ENCODE measurements at places on chromosomes 13 and 19.

DNA sequence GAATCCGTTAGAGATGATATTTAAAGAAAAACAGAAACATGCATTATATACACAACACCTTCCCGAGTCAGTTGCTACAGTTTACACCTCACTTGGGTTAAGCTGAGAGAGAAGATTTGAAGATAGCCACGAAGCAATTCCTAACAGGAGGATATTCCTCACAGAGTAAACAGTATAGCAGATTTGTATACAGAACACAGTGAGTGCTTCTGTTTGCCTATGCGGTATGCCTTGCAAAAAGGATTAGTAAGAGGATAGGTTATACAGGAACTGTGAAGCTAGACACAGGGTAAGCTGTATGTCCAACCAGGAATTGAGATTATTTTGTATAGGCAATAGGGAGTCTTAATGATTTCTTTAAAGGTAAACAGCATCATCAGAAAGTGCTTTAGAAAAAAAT lies 471.8 kb downstream of the LIG4 start:
- no peak for DNase-seq

- no peak for DNase-seq
These were observed 18.7 kb downstream of the ACTN4 start for GRCh38 chr19:38665950-38666662.

GRCh38 chr13:91896547-91896946 lies 498.1 kb downstream of the GPC5 start:
- no peak for DNase-seq

GRCh38 chr13:85377783-85378182 lies 421.4 kb downstream of the SLITRK6 start:
- no peak for DNase-seq

GRCh38 chr19:10535613-10536012 lies 8.1 kb upstream of the ATG4D start:
- no peak for DNase-seq

GRCh38 chr19:54875506-54875905 lies 1.5 kb downstream of the FCAR start:
- DNase-seq, result no peak

- DNase-seq, result no peak
These were observed 984.8 kb upstream of the MIR17HG start for GRCh38 chr13:90362707-90363106.

GRCh38 chr13:44063881-44064280 lies 184.2 kb downstream of the LACC1 start:
- DNase-seq, result no peak

DNA sequence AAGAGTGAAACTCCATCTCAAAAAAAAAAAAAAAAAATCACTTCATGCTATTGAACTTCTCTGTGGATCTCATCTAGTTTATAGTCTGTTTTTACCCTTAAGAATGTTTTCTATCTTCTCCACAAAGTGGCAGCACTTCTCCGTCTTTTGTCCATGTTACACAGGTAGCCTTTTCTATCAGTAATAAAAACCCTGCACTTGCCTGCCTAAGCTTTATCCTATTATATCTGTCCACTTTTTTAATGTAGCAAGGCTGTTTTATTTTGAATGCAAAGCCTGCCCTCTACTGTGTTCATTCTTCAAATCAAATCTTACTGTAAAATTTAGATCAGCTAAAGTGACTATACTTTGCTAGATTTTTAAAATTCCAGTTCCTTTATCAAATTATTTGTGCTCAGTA lies 124.0 kb downstream of the STOML3 start:
- DNase-seq, result no peak

GRCh38 chr13:80558074-80558473 lies 217.1 kb upstream of the SPRY2 start:
- DNase-seq, result no peak

DNA sequence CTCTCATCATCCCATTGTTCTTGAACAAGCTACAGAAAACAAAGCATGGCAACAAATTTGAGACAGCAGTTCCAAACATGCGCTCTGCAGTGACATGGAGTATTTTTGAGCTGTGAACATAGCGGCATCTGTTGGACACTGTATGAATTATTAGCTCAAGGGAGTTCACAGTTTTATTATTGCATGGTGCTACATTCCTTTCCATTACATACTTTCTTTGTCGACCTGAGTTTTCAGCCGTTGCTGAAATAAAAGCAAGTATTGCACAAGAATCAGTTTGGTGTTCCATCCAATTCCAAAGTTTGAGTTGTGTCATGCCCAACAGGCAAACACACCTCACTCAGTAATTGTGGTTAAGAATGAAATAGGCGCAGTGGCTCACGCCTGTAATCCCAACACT lies 30.1 kb upstream of the METTL21C start:
- no peak for DNase-seq

DNA sequence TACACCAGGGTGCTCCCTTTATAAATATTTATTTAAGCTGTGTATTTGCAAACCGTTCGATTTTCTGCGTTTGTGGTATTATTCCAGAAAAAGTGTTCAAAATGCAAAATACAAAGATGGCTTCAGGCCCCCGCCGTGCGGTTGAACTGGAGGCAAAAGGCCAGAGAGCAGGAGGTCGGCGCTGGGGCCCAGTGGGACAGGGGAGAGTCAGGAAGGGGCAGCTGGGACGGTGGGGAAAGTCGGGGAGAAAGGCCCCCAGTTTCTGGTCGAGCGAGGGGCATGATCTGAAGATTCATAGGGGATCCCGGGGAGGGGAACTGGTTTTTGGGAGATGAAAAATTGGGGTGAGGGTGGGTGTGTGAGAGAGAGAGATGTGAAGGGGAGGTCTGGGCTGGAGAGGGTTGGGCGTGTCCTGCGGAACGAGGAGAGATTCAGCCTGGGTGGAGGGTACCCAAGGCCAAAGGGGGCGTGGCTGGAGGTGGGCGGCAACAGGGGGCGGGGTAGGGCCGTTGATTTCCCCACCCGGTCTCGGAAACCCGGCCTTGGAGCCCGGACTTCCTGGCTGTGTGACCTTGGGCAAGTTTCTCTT lies 678 bp downstream of the ISOC2 start:
- DNase-seq, result no peak

GRCh38 chr19:29845574-29846176 lies 33.9 kb downstream of the CCNE1 start:
- no peak for DNase-seq

DNA sequence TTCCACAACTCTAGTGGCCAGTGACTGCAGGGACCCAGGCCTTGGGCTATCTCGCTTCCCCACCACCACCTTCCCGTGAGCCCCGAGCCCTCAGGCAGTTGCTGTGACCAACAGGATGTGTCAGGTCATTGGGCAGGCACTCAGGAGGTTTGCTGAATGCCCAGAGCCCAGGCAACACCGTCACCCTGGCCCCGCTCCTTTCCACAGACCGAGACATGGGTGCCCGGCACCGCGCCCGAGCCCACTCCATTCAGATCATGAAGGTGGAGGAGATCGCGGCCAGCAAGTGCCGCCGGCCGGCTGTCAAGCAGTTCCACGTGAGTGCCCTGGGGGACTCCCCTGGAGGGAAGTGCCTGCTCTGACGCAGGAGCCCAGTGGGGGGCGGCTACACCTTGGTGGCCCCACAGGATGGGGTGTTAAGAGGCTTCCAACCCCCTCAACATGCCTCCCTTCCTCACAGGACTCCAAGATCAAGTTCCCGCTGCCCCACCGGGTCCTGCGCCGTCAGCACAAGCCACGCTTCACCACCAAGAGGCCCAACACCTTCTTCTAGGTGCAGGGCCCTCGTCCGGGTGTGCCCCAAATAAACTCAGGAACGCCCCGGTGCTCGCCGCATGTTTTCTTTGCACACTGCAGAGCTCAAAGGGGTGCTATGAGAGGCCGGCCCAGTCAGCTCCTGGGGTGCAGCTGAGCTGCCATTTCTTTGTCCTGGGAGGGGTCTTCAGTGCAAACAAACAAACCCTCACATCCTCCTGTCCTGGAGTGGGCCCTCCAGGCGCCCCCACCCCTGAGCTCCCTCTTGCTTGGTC lies 3.2 kb downstream of the RPL18A start:
- no peak for DNase-seq

DNA sequence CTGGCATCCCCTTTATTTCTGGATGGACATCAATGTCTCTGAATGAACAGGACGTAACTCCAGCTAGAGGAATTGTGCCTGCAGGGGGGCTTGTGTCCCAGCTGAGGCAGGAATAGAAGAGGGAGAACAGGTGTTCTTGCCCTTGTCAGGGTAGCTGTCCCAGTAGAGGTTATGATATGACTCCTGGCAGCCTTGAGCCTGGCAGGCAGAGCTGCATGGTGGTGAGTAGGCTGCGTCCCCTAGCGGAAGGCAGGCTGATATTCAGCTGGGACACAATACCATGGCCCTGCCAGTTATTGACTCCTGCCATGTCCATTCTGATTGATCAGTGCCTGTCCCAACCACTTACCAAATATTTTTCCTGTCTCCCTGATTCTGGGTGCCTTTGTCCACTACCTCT lies 197.2 kb downstream of the RAP2A start:
- no peak for DNase-seq

- no peak for DNase-seq
These were observed 1558.5 kb downstream of the EFNB2 start for GRCh38 chr13:104976986-104977385.

DNA sequence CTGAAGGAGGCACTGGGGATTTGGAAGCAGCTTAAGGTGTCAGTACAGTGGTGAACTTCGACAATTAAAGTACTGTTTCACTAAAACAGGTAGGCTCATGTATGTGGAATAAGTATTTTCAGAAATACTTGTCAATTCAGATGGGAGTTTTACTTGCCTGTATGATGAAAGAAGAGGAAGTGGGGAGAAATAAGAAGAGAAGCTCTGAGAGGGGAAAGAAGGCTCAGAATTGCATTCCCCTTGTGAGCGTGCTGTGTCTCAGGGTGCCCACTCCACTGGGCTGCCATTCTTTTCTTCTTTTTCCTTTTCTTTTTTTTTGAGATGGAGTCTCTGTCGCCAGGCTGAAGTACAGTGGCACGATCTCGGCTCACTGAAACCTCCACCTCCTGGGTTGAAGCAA lies 38.6 kb upstream of the RNF17 start:
- no peak for DNase-seq

DNA sequence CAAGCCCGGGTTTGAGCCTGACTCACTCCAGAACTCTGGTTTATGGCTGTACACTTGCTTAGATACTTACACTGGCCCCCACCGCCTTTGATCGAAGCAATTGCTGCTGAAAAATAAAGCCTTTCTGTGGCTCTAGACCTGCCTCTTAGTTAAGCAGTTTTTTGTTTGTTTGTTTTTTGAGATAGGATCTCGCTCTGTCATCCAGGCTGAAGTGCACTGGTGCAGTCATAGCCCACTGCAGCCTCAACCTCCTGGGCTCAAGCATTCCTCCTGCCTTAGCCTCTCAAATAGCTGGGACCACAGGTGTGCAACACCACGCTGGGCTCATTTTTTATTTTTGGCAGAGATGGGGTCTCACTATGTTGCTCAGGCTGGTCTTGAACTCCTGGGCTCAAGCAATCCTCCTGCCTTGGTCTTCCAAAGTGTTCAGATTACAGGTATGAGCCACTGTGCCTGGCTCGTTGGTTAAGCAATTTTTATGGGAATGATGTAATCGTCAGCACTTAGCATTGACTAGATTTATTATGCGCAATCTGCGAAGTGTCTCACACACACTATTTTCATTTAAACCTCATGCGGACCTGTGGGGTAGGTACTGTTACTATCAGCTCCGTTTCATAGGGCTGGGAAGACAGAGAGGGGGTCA lies 22.2 kb downstream of the PPP2R1A start:
- DNase-seq, result no peak
